ENCODE measurements at places on chromosomes 1 and 21.

GRCh38 chr21:19048098-19048672, 644.6 kb upstream of the TMPRSS15 start:
- no peak for DNase-seq

DNA sequence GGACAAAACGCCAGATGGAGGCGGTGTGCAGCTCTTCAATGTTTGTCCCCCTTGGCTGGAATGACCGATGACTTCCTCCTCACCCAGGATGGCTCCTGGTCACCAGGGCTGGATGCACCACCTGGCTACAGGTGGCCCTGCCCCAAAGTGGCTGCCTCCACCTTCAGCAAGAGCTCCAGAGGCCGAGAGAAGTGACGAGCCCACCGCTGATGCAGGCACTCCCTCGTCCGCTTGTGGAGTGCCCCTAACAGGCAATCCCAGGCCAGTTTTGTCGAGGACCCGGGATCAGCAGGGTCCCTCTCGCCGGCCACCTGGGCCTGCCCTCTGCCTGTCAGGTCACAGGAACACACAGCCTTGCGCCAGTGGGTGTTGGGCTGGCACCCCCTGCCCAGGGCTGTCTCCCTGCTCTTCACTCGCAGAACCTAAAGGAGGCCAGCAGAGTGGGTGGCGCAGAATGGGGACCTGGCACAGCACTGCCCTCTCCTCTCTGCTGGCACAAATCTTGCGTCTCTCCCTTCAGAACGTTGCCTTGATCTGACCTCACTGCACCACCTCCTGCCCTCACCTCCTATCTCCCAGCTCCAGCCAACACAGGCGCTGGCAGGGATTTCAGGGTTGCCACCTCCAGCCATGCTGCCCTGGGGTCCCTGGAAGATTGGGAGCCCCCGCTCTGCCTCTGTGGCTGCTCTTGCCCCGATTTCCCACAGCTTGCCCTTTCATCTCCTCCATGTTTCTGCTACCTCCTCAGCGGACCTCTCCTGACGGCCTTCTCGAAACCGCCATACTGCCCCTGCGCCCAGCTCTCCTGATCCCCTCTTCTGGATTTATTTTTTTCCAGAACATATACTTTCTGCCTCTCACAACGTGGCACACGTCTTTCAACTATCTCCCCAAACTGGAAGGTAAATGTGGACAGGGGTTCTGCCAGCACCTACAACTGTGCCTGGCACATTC, 38.6 kb downstream of the SLC45A1 start:
- DNase-seq = no peak

- no peak for DNase-seq
Observed at GRCh38 chr21:44498280-44499210, 41.5 kb downstream of the KRTAP10-1 start.

GRCh38 chr1:30478283-30478682, 245.1 kb downstream of the MATN1 start:
- no peak for DNase-seq

DNA sequence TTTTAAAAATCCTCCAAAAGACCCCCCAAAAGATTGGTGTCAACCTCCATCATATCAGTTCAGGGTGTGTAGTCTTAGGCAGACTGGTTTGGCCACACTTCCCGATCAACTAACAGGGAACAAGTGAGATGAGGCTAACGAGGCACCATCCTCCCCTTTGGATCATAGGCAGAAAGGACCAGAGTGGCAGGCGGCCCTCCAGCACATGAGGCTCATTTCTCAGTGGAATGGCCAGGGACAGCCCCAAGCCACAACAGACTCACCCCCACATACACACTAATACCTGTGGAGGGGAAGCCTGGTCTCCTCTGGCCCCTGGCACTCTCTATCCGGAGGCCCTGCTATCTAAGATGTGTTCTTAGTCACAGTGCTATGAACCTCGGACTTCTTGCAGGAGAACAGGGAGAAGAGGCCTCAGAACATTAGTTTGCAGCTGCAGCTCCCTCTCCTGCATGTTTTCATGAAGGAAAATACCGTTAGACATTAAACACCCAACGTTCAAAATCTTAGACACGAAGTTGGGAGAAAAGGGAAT, 17.3 kb upstream of the CAPN2 start:
- no peak for DNase-seq

DNA sequence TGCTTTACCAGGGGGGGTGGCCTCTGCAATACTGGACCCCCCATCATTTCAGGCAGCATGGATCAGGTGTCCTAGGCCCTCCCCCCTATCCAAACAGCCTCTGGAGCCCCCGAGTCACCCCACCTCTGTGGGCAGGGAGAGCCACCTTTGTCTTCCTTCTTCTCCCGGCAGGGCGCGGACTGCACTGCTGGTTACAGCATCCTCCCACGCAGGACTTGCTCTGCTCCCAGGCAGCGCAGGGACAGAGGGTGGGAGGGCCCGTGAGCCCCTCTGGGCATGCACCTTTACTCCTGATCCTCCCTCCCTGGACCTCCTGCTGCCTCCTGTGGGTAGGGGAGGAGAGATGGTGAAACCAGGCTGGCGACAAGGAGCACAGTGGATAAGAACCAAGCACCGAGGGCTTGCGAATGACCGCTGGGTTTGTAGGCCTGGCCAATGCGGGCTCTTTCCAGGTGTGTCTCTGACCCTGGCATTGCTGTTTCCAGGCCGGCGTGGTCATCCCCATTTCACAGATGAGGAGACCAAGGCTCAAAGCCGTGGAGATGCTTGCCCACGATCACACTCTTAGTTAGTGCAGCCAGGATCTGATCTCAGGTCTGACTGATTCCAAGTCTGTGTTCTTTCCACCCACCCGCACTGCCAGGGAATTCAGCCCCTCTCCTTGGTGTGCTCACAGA, 73.6 kb upstream of the TARDBP start:
- DNase-seq = no peak

DNA sequence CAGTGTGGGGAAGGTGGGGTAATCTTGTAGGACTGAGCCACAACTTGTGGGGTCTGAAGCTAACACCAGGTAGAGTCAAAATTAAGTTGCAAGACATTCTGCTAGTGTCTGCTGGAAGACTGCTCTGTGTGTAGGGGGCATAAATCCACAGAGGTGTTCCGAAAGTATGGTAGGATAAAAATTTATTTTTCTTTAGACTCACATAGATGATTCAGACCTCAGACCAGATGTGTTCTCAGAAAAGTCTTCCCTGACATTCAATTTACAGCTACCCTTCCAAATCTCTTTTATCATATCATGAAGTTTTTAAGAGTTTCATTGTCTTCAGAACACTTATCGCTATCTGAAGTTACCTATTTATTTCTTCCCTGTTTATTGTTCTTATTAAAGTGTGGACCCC, 21.3 kb downstream of the DUSP10 start:
- no peak for DNase-seq

DNA sequence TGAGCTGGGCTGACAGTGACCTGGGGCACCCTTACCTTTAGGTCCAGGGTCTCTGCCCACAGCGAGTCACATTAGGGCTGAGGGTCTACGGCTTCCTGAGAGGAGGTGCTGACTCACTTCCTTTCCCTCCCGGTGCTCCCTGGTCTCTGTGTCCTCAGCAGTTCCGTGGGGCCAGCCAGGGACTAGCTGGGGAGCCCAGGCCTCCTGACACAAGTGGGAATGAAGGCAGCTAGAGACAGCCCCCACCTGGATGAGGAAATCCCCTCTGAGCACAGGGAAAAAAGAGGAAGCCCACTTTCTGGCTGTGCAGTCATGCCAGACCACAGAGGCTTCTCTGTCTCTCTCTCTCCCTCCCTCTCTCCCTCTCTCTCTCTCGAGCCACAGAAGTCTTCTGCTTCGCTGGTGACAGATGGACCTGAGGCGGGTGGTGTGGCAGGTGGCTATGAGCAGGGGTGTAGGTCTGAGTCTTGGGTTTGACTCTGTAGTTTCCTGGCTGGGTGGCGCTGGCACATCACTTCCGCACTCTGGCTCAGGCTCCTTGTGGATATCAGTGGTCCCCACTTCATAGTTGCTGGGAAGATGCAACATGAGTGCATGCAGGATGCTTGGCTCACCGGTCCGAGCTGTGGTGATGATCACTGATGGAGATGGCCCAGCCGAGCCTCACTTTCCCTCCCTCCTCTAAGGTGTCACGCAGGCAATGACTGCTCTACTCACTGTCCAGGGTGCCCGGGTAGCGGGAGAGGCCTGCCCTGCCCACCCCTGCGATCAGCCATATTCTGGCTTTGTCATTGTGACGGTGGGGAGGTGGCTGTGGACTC, 3.5 kb downstream of the SLC66A1 start:
- peak; percentile 23 for DNase-seq

GRCh38 chr21:42062236-42063022, 8.7 kb upstream of the UMODL1 start:
- peak; percentile 44 for DNase-seq

DNA sequence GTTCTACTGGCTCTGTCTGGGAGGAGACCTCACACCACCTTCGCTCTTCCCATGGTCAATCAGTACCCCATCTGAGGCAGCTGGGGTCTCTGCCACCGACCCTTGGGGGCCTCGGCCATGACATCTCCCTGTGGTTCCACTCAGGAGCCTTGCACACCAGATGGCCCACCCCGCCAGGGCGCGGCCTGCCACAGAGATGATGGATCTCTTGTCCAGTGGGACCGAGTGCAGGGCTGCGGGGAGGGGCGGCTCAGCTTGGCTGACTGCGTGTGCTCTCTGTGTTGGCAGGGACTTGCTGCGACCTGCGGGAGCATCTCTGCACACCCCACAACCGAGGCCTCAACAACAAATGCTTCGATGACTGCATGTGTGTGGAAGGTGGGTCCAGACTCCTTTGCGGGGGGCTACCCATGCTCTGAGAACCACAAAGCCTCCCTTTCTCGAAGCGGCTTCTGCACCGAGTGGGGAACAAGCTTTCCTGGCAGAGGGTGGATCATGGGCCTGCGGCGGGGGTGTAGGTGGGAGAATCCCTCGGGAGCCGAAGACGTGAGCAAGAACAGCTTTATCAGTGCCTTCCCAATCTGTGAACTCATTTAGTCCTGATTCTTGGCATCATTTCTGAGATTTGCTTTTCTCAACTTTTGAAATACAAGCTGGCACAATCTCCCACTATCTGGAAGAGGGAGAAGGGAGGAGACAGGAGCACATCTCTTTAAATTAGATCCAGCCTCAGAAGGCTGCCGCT, 20.9 kb upstream of the AGTRAP start:
- DNase-seq = no peak

- DNase-seq = no peak
Observed at GRCh38 chr1:32471695-32472362, 7.0 kb downstream of the ZBTB8B start.

- no peak for DNase-seq
Observed at GRCh38 chr21:27466140-27466539, 499.3 kb upstream of the ADAMTS5 start.

DNA sequence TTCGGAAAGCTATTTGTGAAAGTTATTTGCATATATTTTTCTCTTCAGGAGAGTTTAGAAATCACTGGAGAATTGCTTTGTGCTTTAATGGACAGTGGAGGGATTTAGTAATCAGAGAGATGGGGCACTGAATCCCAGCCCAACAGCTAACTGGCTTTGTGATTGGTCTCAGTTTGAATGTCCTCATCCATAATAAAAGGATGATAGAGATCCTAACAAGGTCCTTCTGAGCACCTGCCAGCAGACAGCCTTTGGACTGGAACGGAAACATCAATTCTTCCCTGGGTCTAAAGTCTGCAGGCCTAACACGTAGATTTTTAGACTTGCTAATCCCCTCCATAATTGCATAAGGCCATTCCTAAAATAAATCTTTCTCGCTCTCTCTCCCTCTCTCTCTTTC, 112.0 kb upstream of the ADAMTS5 start:
- no peak for DNase-seq

- DNase-seq = peak; percentile 8
Observed at GRCh38 chr1:246930830-246931548, 759 bp downstream of the AHCTF1 start.

GRCh38 chr1:156413391-156414246, 44.6 kb downstream of the RHBG start:
- DNase-seq = peak; percentile 12

- no peak for DNase-seq
Observed at GRCh38 chr1:182237329-182237728, 154.3 kb downstream of the GLUL start.

DNA sequence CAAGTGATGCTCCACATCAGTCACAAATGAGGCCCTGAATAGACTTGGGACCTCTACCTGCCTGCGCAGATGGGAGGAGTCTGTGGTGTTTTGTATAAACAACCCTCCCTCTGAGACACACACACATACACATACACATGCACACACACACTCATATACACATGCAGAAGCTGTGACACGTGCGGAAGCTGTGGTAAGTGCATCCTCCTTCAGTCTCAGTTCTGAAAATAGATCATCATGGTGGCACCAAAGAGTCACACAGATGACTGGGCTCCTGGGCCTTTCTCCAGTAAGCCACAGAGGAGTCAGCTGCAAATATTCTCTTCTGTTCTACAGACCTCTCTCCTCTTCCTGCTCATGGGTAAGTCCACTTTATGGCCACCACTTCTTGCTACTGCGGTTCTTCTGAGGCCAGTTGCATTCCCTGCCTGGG, at the start of gene LY9:
LY9 (plus strand) TSS at position 224 of the 433 bp plus-strand sequence; CDS start at position 238, 14 bp downstream.
- DNase-seq = no peak

DNA sequence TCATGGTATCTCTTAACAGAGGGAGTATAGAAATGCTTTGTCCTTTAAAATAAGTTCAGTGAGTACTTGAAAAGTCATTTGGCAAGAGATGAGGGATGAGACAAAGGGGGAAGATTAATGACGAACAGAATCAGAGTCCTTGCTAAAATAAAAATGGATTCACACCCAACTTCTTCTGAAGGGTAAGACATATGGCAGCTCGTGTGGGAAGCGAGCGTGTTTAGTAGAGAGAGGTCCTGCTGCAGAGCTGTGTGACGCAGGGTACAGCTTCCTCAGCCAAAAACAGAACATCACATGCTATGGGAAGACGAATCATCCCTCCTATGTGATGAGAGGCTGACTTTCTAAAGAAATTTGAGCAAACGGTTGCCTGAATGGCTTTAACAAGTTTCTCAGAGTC, 158.5 kb upstream of the LMO4 start:
- no peak for DNase-seq

DNA sequence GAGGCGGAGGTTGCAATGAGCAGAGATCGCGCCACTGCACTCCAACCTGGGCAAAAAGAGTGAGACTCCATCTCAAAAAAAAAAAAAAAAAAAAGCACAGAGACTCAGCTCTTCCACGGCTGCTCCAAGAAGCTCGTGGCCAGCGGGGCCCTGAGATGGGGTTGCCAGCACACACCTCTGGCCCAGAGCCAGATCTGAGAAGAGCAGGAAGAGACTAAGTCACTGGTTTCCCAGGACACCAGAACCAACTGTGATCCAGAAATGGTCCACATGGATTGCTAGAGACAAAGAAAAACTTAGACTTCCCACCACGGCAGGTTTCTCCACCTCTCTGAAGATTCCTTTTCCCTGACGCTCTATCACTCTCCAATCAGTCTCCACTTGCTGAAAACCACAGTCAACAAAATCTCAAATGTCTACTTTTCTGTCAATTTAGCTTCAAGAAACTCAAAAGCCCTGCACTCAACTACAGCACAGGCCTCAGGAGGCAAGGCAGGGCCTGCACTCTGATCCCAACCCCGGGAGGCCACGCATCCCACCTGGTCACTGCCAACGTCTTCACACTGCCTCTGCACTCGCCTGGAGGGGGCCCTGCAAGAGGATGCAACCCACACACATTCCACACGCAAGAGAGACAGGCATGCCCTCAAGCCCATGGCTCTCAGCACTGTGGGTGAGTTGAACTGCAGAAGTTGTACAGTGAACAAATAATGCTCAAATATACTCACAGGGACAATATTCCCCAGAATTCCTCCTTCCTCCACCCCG, 79.0 kb downstream of the NPHP4 start:
- no peak for DNase-seq

All from NCI-H524 (cell line).